Renal cortical epithelial cell (primary cell): ENCODE measurements at places on chromosomes 3 and 15.

DNA sequence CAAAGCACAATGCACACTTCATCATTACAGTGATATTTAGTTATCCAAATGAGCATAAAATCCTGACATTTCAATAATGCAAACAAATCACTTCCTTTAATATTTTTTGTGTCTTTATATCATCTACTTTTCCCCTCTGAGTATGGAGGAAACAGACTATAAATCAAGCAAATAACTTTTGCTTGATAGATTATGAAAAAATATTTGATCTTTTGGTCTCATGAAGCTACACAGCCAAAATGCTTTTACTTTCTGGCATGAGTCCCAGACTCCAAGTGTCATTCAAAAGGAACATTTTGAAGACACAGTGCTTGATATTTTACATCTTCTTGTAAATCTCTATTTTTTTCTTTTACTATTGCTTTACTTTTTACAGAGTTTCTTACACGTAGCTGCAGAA is 215.3 kb upstream of the ROBO1 start:
- DNase-seq, result no peak

- DNase-seq, result peak; percentile 65
These were observed 76.2 kb upstream of the HERC1 start for GRCh38 chr15:63909819-63910437.

DNA sequence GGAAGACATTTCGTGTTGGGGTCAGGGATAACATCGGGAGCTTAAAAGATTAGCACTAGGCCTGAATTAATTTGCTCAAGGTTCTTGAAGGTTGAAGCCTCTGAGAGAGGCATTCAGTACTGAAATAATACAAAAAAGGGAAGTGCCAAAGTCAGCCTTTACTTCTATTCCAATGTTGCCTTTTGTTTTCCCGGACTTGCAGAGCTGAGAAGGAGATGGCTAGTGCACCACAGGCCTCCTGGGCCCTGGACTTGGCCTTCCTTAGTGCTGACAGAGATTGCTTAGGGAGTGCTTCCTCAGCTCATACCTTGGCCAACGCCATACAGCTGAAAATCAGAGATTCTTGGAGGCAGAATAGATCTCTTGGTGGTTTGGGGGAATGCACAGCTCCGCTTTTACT is 333.6 kb upstream of the TBL1XR1 start:
- DNase-seq, result no peak

GRCh38 chr3:23592961-23593931 is 212.5 kb upstream of the UBE2E1 start:
- DNase-seq, result no peak

DNA sequence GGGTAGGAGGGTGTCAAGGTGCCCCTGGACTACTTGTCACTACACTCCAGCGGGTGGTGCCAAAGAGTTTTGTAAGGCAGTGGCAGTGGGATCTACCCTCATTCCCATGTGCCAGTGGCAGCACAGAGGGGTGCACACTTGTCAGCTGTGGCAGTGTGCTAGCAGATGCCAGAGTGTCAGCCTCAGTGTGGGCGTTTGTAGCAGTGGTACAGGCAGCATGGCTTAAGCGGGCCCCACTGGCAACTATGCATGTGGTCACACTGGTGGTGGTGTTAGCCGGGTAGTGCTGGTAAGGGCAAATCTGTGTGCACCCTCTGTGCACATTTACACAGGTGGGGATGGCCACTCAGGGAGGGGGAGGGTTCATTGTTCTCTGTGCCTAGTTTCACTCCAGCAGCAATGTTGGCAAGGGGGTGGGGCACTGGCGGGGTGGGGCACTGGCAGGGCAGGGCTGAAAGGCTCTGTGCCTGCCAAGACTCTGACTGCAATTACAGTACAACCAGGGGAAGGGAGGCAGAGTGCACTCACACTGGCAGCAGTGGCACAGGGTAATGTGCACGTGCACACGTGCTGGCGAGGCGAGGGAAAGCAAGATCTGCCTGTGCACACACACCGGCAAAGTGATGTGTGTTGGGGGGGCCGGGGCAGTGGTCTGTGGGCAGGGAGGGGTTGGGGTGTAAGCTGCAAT is 31.8 kb downstream of the MYO9A start:
- peak; percentile 27 for DNase-seq
